ENCODE measurements at places on chromosomes 1 and 21. TPM values are rescaled to one million over a fixed set of nuclear protein-coding genes. Genes with fewer than 3 reads are reported as not detected.

PLA2G4A gene
- 40.9 TPM for total RNA-seq

SORT1 gene
- total RNA-seq = 3.0 TPM

GSTM5 gene
- 0.12 TPM for total RNA-seq

BTF3L4 gene
- 75.5 TPM for total RNA-seq

TTC3 gene
- 38.0 TPM for total RNA-seq

SLAMF6 gene
- not detected for total RNA-seq

GLIS1 gene
- total RNA-seq = 0.05 TPM

DNA sequence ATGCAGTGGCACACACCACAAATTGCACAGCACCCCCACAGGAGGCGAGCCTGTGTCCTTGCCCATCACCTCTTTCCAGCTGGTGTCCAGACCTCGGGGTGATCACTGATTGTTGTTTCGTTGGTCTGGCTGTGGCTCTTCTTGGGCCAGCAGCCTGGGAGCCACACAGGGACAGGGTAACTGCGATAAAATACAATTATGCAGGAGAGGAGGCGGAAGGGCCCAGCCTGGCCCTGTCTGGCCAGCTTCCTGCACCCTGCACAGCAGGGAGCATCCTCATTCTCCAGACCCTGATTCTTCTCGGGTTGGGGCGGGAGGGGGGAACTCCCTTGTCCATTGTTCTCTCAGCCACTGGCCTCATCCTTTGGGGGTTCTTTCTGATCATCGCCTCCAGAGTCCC is 83.6 kb downstream of the ADARB1 start:
- no peak for DNase-seq

- no peak for DNase-seq
Measured at GRCh38 chr1:69485616-69486015, 82.1 kb upstream of the LRRC7 start.

- no peak for DNase-seq
Measured at GRCh38 chr1:227996187-227996950, 10.4 kb upstream of the WNT3A start.

GRCh38 chr1:83516369-83516768 is 482.6 kb downstream of the TTLL7 start:
- DNase-seq = no peak

GRCh38 chr1:15346346-15347030 is 63.2 kb upstream of the EFHD2 start:
- DNase-seq = no peak

- no peak for DNase-seq
Measured at GRCh38 chr21:42560517-42561179, 47.0 kb downstream of the SLC37A1 start.

DNA sequence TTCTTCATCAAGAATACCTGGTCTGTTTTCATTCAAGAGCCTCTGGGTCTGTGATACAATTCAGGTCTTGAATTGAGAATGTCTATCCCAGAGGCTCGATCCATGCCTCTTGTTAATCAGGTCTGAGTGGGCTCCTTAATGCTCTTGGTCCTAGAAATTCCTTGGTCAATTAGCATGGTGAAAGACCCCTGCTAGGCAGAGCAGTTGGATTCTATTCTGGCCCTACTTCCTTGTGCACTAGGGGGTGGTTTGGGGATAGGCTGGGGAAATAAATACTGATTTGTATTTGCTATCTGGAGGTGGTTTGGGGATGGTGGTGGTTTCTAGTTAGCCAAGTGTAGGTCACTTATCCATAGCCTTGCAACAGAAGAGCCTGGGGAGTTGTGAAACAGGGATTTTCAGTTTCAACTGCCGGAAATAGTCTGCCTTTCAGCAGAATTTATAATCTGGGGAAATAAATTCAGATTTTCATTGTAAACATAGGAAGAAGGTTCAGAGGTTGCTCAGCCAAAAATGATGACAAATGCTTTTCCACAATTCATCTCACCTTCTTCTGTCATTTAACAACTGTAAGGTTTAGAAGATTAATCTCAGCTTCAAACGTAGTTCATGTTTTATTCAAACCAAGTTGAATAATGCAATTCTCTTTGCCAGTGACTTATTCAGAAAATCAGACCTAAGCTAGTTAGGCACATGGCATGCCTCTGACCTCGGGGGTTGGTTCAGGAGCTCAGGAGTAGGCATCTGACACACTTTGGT is 22.2 kb upstream of the SCAF4 start:
- DNase-seq = no peak

DNA sequence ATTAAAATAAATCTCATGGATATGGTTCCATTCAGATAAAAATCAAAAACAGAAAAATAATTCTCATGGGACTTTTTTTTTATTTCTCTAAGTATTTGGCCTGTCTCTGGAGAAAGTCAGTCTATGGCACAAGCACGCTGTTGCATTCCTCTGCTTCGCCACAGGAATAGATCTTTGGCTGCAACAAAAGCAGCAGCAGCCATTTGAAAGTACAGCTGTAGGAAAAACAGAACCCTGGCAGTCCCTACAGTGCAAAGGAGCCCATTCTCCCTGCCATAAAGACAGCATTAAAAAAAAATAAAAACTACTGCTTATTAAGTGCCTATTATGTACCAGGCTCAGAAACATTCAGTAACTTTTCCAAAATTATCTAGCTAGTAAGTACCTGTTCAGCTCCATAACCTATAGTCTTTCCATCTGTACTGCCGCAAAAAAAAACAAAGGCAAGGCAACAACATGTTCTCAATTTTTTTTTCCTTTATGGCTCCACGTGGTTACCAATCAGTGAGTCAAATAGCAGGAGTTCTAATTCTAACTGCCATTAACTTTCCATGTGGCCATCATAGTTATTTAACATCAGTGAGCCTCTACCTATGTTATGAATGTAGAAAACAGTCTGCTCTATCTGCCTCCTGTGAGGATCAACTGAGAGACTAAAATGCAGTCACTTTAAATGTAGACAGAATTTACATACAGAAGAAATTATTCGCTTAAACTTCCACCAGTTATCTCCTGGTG is 22.7 kb downstream of the SLC35D1 start:
- no peak for DNase-seq

DNA sequence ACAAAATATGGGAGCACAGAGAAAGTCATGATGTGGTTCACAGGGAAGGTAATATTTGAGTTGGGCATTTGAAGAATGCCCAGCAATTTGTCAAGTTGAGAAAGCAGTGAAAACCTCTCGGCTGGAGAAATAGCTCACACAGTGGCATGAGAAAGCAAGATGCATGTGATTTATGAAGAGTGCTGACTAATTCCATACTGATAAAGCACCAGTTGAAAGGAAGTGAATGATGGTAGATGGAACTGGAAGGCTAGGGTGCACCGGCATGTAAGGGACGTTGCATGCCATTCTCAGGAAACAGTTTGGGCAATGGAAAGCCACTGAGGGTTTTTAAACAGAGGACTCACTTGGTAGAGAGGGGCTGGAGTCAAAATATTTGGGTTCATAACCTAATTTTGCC is 53.5 kb upstream of the MTF2 start:
- DNase-seq = no peak

DNA sequence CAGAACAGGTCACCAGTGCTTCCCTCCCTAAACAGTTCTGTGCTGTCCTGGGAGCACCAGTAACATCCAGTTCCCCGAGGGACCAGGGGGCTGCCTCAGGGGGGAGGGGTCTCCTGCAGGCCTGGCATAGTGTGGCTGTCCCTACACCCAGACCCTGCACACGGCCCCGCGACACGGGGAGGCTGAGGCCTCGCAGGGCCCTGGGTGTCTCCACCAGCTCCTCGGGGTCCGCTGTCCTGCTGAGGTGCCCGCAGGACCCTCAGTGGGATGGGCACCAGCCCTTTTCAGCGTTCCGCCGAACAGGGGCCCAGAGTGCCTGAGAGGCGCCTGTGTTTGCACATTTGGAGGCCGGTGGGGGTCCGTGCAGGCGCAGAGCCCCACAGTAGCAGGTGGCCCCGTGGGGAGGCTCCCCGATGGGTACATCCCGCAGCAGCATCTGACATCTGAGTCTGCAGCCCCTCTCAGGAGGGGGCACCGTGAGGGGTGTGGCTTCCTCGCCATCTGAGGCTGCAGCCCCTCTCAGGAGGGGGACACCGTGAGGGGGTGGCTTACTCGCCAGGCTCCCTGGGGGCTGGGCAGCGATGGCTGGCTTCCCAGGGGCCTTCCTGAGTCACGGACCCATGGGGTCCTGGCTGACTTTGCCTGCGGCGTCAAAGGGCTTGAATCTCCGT is 18.5 kb upstream of the C1orf159 start:
- DNase-seq = no peak

Data from NCI-H460 (cell line).